CD4-positive, alpha-beta T cell treated with Interferon alpha-2 for 1 hour (primary cell): ENCODE measurements at places on chromosomes 7 and 10.

DNA sequence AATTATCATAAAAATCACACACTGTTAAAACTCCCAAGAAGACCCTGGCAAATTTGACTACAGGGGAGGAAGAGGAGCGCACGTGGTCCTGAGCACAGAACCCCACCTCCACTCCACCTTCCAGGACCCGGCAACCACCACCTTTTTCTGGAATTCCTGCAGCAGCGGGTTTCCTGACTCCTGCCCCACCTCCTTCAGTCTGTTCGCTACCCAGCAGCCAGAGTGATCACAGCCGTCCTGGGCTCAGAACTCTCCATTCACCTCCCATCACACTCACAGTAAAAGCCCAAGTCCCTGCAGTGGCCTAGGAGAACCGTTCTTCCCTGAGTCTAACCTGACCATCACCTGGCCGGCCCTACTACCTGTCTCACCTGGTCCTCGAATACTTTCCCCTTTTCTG, 107.4 kb upstream of the FAM204A start:
- no peak for DNase-seq

DNA sequence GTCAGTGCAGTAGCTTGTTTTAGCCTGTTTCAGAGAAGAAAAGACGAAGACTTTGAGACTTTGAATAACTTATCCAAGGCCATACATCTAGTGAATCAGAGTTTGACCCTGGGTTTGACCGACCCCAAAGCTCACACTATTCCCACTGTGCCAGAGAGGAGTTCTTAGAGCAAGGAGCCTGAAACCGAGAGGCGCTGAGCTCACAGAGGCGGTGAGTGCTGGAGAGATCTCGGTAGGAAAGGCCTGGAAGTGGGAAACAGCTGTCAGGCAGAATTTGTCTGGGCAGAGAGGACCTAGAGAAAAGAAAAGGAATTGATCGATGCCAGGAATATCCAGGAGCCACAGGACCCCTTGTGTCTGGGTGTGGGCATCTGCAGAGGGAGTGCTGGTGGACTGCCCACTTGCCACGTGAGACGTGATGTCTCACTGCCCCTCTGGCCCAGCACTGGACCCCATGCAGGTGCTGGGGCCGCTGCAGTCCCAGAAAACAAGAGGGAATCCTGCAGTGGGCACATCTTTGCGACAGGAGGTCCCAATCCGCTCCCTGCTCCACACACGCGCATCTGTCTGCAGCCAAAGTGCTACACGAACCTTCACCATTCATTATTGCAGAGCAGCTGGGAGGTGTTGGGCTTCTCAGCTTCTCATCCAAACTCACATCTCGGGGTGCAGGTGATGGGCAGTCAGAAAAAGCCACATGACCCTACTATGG, 6.2 kb downstream of the CALML3 start:
- DNase-seq: no peak

GRCh38 chr7:139328375-139328774, 12.8 kb upstream of the FMC1 start:
- no peak for DNase-seq

DNA sequence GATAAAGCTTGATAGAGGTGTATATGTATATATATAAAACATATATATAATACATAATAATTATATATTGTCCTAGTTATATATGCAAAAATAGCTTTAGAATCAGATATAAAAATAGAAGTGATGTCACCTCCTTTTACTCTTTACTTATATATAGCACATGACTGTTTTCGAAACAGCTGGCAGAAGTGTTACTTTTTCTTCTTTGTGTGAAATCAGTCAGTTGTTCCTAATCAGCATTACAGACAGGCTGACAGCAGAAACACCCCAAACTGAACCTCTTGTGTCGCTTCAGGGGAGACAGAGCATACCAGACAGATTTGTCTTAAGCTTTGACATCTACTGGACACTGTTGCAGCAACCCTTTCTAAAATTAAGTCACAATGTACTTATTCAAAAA, 684.9 kb upstream of the CELF2 start:
- no peak for DNase-seq

DNA sequence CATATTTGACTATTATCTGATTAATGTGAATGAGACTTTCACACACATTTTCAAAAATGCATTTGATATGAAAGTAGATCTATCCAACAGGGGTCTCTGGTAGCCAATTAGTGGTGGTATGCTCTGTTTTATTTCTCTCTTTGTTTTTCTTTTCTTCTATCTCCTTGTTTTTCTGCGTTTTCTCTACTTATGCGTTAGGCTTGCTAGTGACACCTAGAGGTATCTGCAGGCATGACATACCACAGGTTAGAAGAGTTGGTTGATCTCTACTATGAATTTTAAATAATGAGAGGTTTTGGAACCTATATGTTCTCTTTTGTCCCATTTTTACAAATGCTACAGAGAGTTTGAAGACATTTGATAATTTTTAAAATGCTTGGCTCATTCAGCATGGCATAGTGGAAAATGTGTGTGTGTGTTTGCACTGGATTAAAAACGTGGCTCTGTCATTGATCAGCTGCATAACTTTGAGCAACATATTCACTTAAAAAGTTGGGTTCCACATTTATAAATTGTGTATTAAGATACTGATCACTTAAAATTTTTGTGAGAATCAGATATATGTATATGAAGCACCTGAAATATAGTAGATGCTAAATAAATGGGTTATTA, 28.1 kb upstream of the PLXDC2 start:
- no peak for DNase-seq

GRCh38 chr7:111855161-111855841, 293.0 kb upstream of the IMMP2L start:
- DNase-seq: no peak

DNA sequence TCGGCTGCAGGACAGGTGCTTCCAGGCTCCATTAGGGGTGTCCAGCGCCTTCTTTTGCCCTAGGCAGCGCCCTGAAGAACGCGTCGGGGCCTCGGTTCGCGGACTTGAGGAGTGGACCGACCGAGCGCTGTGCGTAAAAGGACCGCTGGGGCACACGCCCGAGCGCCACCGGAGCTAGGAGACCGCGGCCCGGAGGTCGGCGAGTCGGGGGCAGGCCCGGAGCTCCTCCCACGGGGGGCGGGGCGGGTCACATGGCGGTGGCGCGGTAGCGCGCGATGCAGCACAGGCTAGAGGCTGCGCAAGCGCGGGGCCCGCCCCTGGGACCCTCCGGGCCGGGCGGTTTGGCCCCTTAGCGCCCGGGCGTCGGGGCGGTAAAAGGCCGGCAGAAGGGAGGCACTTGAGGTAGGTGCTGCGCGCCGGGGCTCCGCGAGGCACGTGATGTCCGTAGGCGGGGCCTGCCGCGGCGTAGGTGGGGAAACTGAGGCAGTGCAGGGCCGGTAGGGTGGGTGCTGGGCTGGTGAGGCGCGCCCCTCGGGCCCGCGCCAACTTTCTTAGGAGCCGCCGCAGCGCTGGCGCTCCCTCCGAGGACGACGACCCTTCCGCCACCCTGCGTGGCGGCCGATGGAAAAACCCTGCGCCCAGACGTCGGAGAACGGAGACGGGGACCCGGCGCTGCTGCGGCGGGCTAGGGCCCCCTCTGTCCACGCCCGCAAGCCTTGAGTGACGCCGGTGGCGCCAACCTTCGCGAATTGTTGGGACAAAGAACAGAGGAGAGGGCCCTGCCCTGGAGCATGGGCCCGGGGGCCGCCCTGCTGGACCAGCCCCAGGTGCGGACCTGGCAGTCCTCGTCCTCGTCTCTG, at the start of gene PRXL2A:
Gene PRXL2A, plus strand, starts transcription at position 310 of the 860 bp plus-strand sequence. CDS start 11,917 bp downstream, outside the sequence.
- DNase-seq: peak; percentile 80

- DNase-seq: no peak
Measured at GRCh38 chr10:72328045-72328828, 26.5 kb downstream of the DNAJB12 start.

DNA sequence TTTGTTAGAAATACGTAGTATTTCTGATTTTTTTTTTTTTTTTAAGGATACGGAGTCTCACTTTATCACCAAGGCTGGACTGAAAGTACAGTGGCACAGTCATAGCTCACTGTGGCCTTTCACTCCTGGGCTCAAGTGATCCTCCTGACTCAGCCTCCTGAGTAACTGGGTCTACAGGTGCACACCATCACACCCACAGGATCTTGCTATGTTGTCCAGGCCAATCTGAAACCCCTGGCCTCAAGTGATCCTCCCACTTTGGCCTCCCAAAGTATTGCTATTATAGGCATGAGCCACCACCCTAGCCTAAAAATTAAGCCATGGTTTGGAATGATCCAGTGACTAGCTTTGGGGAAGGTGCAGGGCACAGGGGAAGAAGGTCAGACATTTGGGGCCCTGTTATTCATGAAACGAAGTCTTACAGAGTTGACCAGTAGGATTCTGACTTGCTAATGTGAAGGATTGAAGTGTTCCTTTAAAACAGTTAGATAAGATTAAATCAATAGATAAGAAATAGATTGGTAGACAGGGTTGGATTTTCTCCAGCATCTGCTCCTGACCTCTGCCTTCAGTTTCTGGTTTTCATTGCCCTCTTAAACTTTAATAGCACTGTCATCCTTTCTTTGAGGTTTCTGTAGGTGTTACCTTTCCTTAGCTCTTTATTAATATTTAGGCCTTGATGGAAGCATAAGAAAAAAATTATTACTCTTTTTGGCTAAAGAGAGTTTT, 121.6 kb downstream of the LRRC4 start:
- DNase-seq: no peak

DNA sequence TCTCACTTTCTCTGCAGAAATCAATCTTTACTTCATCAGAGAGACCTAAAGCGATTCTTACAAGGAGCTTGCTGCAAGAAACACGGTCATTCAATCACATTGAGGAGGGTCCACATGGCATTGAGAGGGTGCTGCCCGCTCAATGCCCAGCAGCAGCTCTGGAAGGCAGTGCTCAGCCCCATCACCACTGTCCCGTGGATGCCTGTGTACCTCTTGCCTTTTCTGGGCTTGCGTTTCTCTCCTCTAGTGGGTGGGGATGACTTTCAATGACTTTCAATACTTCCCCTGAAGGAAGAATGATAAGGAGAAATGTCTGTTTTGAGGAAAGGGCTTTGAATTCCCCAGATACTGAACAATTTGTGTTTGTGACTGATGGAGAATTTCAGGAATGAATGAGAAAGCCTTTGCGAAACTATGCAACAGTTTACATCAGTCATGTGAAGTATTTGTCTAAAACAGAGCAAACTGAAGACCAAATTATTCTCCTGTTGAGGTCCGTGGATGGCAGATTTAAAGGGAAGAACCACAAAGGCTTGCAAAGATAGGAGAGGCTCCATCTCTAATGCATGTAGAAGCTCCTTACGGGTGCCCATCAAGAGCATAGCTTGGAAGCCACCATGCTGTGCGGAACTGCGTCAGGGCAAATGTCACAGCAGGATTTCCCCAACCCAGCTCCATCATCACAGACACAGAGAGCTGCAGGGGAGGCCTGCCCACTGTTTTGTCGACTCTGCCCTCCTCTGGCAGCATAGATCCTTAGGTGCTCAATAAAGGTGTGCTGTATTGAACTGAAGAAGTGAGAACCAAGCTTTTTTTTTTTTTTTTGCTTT, 6.6 kb upstream of the ZNF22 start:
- no peak for DNase-seq

DNA sequence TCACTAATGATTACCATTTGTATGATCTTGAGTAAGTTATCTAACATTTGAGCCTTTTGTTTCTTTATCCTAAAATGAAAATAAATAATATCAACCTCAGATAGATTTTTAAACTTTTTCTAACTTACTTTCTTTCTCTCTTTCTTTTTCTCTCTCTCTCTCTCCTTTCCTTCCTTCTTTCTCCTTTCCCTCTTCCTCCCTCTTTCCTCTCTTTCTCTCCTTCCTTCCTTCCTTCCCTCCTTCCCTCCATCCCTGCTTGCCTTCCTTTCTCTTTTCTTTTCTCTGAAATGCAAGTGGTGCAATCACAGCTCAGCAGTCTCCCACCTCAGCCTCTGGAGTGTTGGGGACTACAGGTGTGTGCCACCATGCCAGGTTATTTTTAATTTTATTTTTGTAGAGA, 132.9 kb upstream of the ASAH2 start:
- DNase-seq: no peak

DNA sequence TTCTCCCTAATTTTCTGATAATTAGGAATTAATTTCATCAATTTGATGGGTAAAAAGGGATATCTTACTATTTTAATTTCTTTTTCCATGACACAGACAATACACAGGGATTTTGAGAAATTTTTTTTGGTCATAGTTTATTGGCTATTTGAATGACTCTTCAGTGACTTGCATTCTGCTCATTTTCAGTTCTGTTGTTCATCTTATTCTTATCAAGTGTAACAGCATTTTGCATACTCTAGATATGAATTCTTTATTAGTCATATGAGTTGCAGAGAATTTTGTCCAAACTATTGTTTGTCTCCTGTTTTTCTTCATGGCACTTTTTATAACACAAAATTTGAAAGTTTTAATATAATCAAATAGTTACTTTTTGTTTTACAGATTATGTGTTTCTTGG, 41.7 kb downstream of the MKLN1 start:
- no peak for DNase-seq

GRCh38 chr7:151759591-151760042, 117.3 kb downstream of the PRKAG2 start:
- DNase-seq: peak; percentile 50

- no peak for DNase-seq
Measured at GRCh38 chr7:22657479-22657878, 69.5 kb upstream of the IL6 start.

- DNase-seq: no peak
Measured at GRCh38 chr10:15462253-15462897, 91.3 kb upstream of the FAM171A1 start.

GRCh38 chr7:92615861-92616260, 25.7 kb upstream of the FAM133B start:
- no peak for DNase-seq

DNA sequence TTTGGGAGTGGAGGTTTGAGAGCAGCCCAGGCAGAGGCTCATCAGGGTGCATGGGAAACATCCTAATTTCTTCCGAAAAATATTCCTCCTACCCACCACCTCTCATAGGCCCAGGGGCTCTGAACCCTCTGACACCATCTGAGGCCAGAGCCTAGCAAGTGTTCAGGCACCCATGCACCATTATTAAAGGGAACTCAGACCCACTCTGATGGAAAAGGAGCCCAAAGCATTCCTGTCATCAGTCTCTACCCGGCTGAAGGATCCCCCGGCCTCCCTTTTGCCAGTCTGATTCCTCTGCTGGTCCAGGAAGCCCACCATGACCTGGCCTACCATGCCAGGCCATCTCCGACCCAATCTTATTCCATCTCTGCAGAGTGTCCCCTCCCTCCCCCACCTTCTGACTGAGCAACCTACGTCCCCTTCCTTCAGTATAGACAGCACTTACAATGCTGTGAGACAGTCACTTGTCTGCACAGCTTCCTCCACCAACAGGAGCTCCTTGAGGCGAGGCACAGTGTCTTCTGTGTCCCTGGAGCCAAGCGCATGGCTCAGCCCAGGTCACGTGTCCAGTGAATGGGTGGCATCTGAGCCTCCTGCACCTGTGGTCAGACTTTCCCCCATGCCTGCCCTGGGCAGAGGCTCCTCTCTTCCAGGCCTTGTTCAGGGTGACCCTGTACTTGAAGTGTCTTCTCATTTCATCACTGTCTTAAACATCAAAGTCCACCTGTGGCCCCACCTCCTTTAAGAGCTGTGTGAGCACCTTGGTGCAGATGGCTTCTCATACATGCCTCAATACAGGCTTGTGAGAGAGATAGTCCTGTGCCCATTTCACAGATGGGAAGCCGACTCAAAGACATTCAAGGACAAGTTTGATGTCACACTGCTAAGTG, 889 bp upstream of the GPR15LG start:
- DNase-seq: no peak
